Left renal cortex interstitium (tissue), 4 donors: ENCODE measurements at places on chromosomes 1 and 21.

DNA sequence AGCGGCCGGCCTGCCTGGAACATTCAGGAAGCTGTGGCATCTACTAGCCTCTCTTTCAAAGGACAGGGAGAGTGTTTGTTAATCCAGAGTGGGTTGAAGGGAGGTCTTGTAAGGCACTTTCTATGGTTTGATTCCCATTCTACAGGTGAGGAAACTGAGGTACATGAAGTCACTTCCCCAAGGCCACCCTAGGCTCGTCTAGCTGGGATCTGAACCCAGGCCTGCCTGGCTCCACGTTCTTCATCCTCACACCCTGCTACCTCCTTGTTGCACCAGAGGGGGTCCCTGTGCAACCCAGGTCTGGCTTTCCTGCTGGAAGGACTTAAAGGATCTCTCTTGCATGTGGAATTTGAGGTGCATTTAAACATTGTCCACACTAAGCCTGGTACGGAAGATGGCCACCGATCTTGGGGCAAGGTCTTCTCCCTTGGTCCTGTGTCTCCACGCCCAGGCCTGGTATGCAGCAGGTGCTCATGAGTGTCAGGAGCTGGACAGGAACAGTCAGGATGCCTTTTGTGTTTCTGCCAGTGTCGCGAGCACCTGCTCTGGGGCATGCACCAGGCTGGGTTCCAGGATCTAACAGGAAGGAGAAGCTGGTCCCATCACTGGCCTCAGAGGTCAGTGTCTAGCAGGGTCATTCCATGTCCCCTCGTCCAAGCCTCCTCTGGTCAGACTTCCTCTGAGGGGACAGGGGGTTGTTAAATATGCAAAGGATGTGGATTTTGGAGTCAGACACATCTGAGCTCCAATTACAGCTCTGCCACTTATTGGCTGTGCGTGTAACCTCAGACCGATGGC, 103.2 kb upstream of the RUNX3 start:
- DNase-seq: no peak

DNA sequence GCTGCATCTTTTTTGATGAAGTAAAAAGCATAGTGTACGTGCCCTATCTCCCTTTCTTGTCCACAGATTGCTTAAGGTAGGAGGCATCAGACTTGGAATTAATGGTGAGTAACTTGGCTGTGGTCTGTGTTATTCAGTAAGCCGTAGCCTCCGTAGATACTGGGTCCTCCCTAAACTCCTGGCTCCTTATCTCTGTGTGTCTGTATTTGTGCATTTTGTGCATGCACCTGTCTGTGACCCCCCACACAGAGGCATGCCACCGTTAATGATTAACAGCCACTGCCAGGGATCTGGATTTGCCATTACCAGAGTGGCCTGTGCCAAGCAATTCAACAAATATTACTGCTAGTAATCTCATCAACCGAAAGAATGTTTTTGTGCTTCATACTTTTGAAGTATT, 31.9 kb downstream of the MAP3K21 start:
- DNase-seq: no peak

GRCh38 chr1:19469004-19469403, 16.3 kb downstream of the CAPZB start:
- DNase-seq: no peak

- no peak for DNase-seq
Observed at GRCh38 chr1:10663678-10664035, 132.8 kb downstream of the CASZ1 start.

- DNase-seq: no peak
Observed at GRCh38 chr1:931380-932172, 7.9 kb downstream of the SAMD11 start.

GRCh38 chr1:95116580-95117206, 462 bp upstream of the TLCD4 start:
- DNase-seq: peak; percentile 41

DNA sequence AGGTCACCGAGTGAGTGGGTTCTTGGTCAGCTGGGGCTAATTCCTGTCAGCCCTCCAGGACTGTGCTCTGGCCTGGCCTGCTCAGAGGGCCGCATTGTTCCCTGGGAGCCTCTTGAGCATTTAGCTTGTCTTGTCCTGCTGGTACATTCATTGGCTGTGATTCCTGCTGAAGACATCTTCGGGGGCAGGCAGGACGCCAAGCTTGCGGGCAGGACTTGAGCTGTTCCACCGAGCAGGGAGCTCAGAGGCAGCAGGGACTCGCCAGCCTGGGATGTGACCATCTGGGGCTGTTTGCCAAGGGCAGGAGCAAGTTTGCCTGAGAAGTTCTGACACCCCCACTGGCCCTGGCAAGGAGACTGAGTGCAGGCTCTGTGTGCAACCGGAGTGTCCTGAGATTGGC, 7.0 kb upstream of the SLC26A9 start:
- no peak for DNase-seq

GRCh38 chr21:37449302-37449937, 82.8 kb downstream of the DYRK1A start:
- no peak for DNase-seq

DNA sequence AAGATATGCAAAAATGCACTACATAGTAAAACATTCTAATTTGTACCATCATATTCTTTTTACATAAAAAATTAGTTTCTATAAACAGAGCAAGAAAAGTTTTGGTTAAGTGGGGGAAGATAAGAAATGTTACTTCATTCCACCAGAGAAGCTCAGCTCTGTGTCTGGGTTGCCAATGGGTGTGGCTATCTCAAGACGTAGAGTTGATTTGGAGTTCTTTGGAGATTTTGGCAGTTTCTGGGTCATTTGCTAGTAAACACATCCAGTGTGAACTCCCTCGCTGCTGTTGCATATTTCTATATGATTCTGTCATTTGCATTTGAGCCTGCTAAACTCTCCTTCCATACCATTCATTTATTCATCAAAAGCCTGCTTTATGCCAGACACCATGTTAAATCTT, 7.2 kb downstream of the RGL1 start:
- no peak for DNase-seq

DNA sequence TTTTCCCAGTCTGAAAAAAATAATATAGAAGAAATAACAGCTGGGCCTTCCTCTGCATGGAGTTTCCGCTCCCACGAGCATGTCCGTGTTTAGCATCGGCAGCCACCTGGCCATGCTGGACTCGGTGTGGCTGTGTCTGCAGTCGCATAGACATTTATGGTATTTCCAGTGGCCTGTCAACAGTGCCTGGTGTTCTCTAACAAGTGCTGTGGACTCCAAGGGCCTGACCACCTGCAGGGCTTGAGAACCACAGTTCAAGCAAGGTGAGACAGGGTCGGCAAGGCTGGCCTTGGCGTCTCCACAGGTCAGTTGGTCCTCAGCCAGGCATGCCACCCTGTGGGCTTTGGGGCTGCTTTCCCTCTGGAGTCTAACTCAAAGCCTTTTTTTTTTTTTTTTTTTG, 124.8 kb downstream of the PGBD5 start:
- no peak for DNase-seq

- no peak for DNase-seq
Observed at GRCh38 chr1:114561333-114561732, 20.1 kb downstream of the BCAS2 start.

DNA sequence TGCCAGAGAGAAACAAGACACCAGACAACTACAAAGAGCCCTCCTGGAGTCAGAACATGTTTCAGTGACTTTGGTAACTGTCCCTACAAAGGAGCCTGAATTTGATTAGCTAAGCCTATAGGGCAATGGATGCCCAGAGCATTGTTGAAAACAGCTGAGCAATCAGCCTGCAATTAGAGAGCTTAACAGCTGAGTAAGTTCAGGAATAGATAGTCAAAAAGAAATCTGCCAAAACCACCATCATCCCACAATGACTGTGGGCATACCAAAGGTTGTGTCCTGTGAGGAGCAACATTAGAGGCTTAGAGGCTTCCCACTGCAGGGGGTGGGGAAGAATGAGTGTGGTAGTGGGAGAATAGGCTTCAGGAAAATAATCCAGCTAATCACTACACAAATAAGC, 32.1 kb downstream of the SH3BP5L start:
- DNase-seq: no peak

DNA sequence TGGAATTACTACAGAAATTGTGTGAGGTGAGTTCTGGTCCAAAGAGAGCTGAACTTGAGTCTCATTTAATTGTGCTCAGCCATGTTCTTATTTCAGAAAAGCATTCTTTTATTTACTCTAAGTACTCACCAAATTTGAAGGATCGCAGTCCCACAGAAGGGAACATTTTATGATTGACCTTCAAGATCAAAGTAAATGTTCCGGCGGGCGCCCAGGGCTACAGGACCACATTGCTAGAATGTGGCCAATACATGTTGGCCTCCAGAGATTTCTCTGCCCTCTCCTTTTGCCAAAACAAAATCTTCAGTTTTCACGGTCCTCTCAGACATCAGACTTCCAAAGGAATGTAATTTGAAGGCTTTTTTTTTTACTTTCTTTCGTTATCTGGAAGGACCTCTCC, 237.8 kb downstream of the FMN2 start:
- no peak for DNase-seq

DNA sequence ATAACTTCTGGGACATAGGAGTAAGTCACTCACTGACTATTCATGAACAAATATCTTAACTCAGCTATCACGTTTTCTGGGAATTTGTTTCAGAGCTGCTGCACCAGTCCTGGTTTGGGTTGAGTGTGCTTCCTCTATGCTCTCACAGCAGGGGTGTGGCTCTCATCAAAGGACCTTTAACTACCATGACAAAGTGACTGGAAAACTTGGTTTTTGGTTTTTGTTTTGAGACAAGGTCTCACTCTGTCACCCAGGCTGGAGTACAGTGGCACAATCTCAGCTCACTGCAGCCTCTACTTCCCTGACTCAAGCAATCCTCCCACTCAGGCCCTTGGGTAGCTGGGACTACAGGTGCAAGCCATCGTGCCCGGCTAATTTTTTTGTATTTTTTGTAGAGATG, 4.1 kb downstream of the ILDR2 start:
- DNase-seq: no peak

DNA sequence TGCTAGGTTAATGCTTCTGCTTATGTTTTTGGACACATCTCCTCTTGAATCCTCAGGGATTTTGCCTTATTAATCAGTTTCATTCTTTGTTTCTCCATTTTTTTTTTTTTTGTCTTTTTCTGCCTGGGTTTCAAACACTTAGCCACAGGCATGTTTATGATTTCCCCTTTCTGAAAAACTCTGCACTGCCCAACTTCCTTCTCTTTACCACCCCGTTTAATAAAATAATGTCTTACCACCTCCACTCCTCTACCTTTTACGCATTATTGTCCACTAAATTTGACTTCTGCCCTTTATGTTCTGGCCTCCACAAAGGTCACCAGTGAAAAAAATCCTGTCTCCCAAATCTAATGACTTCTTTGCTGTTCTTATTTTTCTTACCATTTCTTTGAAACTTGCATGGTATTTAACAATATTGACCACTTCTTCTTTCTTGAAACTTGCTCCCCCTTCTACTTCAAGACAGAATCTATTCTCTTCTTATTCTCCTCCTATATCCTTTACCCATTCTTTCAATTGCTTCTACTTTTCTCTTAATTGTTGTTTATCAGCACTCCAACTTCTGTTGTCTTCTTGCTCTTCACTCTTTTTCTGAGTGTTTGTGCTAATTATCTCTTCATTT, 150.3 kb downstream of the TNFSF18 start:
- no peak for DNase-seq

GRCh38 chr1:41397753-41398330, 36.6 kb downstream of the FOXO6 start:
- DNase-seq: no peak

DNA sequence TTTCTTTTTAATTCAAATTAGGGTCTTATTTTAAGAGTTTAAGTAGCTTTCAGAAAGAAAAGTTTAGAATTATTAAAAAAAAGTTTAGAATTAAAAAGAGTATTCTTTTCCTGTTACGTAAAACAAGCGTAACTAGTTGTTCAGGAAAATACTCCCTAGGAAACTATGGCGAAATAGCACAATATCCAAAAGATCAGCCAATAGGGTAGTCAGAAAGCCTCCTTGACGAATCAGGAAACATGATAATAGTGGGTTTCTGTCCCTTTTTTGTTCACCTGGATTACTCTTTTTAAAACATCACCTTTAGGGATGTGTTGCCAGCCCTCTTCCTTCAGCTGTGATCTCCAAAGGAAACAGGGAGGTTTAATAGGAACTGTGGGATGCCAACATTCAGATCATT, 25.2 kb downstream of the S1PR1 start:
- no peak for DNase-seq

GRCh38 chr1:178011864-178012503, 42.1 kb upstream of the SEC16B start:
- DNase-seq: no peak

GRCh38 chr1:217432339-217432738, 198.6 kb downstream of the GPATCH2 start:
- DNase-seq: no peak

GRCh38 chr1:117001254-117001927, at the start of gene CD101:
TSS of gene CD101 (plus strand) at chr1:117001760. CDS start at chr1:117001818, 58 bp downstream.
- DNase-seq: no peak

GRCh38 chr1:110292031-110292741, 47.0 kb upstream of the RBM15 start:
- DNase-seq: no peak

GRCh38 chr1:235266325-235266724, 61.7 kb downstream of the ARID4B start:
- no peak for DNase-seq

GRCh38 chr1:41479000-41479807, 5.3 kb downstream of the EDN2 start:
- no peak for DNase-seq

DNA sequence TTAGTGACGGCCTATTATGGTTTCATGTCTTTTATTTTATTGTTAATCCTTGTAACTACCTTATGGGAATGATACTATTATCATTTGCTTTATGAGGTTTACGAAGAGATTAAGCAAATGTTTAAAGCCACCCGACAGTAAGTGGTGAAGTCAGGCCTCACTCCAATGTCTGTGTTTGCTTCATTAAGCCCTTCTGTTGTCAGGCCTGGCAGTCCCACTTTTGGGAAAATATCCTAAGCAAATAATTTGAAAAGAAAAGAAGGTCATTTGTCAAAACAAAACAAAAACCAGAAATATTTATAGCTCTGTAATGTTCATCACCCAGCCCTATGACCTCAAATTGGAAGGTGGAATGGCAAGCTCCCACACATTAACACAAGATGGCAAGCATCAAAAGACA, 40.7 kb upstream of the USP24 start:
- no peak for DNase-seq

DNA sequence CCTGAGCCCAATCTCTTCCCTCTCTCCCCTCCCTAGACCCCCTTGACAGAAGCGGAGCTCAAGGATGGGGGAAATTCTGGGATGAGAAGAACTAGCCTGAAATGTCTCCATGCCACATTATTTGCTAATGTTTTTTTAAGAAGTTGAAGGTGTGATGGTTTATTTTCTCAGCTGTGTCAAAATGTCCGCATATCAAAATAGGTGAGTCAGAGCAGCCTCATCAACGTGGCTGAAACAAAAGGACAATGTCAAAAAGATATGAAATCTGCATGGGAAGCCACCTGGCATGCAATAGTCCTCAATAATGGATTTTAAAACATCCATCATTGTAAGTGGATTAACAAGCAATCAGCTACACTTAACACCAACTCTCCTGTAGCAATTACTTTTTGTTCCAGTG, 101.4 kb downstream of the BEND5 start:
- DNase-seq: no peak
